ENCODE measurements at places on chromosomes 5 and 9.

- no peak for DNase-seq
Measured at GRCh38 chr9:91896097-91896496, 53.9 kb downstream of the ROR2 start.

DNA sequence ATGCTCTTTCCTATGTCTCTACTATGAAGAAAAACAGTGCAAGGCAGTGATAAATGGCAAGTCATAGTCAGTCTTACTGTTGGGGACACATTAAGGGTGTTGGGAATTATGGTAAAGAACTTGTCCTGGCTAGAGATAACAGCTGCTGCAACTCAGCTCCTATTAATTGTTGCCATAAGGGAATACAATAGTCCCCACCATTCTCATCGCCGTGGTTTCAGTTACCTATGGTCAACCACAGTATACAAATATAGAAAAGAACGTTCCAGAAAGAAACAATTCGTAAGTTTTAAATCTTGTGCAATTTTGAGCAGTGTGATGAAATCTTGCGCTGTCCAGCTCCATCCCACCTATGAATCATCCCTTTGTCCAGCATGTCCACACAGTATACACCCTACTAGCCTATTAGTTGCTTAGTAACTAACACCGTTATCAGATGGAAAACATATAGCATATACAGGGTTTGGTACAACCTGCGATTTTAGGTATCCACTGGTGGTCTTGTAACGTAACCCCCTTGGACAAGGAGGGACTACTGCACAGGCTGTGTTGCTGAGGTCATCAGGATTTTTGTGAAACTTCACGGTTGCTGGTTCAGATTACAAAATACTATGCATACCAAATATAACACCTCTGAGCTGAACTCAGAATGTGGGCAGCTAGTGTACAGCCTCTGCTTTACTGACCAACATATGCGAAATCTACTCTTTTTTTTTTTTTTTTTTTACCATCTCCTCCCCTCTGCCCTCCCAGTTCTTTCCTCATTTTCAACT, 53.5 kb downstream of the ZFR start:
- no peak for DNase-seq

DNA sequence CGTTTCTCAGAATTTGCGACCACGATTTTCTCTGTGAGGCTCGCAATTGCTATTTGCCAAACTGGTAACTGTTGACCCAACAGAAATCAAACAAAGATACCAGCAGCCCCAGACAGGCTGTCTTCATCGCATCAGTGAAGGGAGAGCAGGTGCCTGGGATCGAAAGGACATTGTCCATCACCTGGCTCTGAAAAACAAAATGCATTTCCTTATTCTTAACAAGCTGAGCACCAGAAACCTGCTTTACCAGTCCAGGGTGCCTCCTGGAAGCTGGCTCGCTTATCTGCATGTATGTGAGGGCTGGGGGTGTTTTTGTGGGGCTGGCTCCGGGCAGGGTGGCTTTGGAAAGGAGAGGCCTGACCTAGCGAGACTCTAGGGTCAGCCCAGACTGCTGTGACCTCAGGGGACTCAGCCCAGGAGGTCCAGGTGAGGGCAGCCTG, 24.7 kb downstream of the WWC1 start:
- no peak for DNase-seq

DNA sequence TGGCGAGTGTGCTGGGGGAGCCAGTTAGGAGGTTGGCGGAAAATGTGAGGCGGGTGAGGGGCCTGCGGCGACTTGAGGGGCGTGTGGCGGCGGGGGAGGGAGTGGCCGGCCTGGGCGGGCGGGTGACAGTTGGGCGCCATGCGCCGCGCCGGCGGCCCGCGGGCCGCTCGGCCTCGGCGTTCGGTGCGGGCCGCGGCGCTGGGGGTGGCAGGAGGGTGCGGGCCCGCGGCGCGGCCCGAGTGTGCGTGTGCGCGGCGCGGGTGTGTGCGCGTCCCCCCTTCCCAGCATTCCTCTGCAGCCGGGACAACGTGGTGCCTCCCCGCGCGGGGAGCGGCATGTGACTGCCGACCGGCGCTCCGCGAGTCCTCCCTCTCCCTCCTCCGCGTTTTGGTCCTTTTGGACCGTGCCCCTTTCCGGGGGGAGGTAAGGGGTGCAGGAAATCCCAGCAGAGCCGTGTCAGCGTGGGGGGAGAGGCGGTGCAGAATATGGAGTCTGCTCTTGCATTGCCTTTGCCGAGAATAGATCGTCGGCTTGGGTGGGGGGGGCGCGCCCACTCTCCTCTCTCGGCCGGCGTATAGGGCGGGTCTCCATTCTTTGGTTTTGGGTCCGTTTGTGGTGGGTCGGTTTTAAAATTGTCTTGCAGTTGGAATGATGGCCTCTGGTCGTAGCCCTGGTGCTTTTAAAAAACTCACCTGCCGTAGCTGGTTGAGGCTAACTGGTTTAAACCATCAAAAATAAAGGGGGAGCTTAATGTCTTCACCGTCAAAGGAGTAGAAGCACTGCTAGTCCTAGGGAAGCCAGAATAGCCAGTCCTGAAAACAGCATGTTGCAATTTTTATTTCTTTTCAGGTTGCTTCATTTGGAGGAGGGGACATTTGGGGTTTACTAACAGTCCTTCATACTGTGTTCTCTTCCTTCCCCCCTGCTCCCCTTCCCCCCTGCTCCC, 2.0 kb downstream of the LARP1 start:
- DNase-seq = no peak

DNA sequence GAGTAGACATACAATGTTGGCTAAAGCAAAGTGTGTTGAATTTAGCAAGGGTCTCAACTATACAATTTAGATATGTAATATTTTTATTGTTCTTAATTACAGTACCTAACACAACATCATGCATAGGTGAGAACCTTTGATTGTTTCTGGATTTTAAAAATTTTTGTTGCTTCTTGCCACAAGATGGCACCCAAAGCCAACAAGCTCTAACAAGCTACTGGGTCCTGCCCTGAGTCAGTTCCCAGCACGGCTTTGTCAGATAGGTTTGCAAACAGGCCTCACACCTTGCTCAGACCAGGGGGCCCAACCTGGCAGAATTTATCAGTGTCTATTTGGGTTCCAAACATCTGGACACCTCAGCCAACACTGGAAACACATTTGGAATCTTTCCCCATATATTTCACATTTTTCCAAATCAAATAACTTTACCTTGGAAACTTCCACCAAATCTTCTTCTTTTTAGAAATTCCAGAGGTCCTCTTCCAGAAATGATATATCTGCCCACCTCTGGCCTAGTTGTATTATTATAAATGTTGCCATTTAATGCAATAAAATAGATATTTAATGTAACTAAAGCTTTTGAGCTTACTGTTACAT, 49.5 kb upstream of the EGFLAM start:
- DNase-seq = no peak

DNA sequence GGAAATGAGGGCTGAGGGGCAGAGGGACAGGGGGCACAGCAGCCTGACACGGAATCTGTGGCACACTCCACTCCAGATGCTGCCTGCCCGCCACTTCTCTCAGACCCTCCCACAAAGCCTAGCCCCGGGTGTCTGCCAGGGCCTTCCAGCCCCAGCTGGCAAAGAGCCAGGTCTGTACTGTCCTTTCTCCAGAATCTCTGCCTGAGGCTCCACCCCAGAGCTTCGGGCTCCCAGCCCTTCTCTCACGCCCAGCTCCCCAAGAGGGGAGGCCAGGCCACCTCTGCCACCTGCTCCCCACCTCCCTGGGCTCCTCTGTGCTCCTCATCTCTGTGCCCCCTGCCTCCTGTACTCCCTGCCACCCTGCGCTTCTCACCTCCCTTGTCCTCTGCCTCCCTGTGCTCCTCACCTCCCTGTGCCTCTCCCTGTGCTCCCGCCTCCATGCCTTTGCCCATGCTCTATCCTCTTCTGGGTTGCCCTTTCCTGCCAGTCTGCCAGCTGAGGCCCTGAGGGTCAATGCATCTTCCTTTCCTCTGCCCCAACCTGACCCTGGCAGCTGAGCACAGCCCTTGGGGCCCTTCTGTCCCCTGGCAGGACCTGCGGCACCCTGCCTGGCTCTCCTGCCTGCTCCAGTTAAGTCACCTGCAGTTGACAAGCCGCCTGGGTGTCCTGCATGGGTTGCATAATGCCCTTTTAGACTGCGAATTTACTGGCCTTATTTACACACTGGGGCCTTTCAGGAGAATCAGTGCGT, 36.4 kb downstream of the RASGEF1C start:
- no peak for DNase-seq

DNA sequence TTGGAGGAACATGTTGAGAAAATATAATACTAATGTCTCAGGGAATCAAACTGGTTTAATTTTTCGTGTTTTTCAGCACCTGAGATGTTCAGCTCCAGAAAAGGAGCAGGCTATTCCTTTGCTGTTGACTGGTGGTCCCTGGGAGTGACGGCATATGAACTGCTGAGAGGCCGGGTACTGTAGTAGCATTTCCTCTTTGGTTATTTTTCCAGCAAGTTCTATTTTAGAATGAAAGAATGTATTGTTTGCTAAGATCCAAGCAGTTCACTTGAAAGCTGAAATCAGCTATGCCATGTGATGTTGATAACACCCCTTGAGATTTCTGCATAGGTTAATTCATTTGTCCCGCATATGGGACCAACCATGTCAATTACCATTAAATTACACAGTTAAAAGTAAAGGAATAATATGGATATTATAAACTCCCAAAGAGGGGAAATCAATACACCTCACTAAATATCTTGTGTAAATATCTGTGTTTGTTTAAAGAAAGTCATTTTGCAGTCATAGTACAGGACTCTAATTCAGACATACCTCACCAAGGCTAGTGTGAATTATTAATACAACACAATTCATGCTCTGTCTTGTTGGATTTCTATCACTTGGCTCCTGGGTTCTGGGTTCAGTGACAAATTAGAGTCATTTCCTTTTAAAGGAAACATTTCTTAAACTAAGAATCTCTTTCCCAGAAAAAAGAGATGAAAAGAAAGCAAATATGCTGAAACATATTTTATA, 126.8 kb downstream of the STK32A start:
- no peak for DNase-seq

DNA sequence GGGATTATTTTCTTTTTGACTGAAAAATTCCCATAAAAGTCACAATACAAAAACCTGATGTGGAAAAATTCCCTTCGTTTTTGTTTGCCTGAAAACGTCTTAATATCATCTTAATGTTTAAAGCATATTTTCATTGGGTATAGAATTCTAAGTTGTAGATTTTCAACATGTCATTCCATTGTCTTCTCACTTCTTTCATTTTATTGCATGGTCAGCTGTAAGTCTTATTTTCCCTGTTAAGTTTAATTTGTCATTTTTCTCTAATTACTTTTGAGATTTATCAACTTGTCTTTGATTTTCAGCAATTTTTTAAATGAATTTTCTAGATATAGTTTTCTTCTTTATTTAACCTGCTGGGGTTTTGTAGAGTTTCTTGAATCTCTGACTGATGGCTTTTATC, 131.7 kb downstream of the FBXO38 start:
- DNase-seq = no peak

DNA sequence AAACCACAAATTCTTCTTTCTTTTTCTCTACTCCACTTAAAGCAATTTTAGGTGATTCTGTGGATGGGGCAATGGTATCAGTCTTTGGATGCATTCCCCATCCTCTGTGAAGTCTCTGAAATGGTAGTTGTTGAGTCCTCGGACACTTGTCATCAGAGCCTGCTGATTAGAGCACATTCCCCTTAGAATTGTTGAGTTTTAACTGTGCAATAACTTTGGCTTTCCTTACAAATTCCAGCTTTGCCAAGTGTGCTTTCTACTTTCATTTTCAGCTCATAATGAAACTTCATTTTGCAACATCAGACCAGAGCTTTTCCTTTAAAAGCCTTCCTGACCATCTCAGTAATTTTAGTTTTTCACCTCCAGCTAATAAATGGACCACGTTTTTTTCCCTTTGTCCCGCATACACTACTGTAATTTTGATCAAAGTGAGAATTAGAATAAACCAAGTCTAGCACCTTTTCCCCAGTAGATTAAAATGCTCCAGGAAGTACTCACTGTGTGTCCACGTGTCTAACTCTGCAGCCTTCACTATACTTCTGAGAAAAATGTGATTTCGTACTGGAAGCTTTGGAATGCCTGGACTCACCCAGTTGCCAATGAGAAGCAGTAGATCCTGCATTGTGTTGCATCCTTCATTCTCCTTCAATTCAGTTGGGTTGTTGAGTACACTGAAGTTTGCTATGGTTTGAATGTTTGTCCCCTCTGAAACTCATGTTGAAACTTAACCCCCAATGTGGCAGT, 135.6 kb downstream of the NTRK2 start:
- DNase-seq = no peak

DNA sequence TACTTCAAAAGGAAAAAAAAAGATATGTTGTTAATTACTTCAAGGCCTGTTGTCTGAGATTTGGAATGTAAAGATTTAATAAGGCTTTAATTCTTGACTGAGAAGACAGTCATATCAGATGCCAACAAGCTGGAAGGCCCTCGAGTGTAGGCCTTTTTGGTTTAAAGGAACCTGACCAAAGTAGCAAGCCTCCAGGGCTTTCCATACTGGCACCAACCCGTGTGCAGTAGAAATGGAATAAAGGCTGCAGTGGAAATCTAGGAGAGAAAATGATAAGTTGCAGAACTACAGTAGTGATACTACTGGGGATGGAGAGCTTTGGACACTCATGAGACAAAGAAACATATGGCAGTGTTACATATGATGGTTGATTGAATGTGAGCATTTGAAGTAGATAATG, 358.0 kb downstream of the TAF11L14 start:
- no peak for DNase-seq

- DNase-seq = no peak
Measured at GRCh38 chr5:40599676-40600075, 80.0 kb upstream of the PTGER4 start.

DNA sequence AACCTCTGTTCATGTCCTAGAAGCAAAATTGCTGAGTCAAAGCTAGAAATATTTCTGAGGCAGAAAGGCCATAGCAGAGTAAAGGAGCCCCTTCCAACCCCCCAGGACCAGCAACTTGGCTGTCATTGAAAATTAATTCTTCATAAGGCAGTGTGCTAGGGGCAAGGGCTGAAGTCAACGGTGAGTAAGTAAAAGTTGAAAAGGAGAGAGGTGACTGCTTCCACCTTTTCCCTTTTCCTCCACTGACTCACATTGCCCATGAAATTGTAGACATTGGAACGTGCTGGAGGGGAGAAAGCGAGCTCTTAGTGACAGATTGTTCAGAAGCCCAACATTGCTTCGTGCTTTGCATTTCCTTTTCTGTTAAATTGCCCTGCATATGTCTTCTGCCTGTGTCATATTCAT, 19.1 kb downstream of the GLRA1 start:
- no peak for DNase-seq

- no peak for DNase-seq
Measured at GRCh38 chr5:179345433-179346321, at the start of gene ADAMTS2. Gene ADAMTS2, minus strand, starts transcription at chr5:179345461. Its CDS starts 133 bp downstream, at chr5:179345328.

DNA sequence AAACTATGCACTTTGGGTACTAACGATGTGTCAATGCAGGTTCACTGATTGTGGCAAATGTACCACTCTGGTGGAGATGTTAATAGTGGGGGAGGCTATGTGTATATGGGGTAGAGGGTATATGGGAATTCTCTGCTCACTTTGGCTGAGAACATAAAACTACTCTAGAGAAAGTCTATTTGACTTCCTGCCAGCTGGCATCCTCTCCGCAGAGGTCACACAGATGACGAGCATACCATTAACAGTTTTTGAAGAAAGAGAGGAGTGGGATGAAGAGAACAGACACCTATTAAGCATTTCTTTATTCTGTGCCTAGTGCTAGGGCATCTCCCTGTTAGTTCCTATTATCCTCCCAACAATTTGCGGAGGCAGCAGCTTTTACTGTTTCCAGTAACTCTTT, 58.4 kb upstream of the TRIM32 start:
- DNase-seq = no peak

GRCh38 chr5:61081741-61082140, 80.5 kb downstream of the SMIM15 start:
- DNase-seq = no peak

Measured in iPS DF 19.7 (cell line).